ENCODE measurements at places on chromosomes 3 and 15.
A peak's percentile ranks its signal among the peaks of the same experiment; 100 is the strongest.

DNA sequence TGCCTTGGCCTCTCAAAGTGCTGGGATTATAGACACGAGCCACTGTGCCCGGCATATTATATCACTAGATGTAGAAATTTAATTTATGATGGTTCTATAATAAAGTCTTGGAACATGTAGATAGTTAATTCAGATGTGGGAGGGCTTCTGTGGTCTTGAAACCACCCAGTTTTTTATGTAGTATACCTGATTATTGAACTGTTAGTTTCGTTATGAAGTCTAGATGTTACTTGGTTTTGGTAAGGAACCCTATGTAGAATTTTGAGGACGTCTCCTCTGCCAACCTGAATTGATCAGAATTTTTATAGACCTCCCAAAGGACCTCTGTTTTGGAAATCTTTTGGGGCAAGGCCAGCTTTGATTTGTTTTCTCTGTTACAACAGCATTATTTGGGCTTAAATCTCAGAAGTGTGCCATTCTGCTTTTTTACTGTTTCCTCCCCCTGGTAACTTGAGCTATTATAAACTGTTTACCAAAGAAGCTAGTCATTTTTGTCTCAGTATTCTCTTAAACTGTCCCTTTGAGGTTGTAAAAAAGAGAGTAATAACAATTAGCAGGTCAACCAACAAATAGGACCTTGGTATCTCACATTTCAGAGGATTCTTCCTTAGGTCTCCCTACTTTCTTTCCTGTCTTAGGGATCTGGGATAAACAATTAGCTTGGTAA is 20.8 kb downstream of the AKAP13 start:
- no peak for DNase-seq

DNA sequence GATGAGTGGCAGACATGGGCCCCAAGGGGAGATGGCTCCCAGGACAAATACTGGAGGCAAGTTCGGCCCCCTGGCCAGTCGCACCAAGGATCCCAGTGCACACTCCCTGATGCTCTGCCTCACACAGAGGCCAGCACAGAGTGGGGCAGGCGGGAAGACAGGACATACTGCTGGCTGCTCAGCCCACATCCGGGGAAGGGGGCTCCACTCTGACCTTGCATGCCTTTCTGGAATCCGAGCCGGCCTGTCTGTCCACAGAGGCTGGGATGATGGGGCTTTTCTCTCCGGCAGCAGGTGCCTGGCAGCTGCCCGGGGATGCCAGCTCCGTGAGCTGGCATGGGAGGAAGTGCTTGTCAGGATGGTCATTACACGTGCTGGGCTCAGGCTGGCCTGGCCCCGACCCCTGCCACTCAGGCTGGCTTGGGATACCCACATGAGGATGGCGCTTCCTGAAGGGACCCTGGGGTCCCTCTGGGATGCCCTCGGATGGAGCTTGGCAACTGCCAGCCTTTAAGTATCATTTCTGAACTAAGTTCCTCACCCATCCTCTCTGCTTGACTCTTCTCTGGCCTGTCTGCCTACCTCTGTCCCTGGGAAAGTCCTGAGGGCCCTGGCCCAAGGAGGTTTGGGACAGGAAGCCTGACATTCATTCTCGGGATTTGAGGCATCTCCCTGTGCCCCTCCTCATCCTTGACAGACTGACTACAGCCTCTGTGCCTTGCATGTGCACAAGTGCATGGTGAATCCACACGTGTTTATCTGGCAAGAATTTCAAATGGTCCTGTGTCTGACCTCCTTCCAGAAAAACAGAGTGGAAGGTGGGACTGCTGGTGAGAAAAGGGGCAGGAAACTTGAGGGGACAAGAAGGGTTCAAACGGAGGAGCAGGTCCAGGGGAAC is 46.5 kb downstream of the EXOG start:
- DNase-seq: no peak

GRCh38 chr3:180947761-180948390 is 35.4 kb downstream of the FXR1 start:
- no peak for DNase-seq

GRCh38 chr15:101652786-101653430 is 727 bp upstream of the TM2D3 start:
- DNase-seq: no peak

GRCh38 chr3:196120291-196120951 is 38.5 kb upstream of the TFRC start:
- DNase-seq: peak; percentile 25

- DNase-seq: no peak
Observed at GRCh38 chr15:58608711-58609110, 140.8 kb downstream of the ADAM10 start.

DNA sequence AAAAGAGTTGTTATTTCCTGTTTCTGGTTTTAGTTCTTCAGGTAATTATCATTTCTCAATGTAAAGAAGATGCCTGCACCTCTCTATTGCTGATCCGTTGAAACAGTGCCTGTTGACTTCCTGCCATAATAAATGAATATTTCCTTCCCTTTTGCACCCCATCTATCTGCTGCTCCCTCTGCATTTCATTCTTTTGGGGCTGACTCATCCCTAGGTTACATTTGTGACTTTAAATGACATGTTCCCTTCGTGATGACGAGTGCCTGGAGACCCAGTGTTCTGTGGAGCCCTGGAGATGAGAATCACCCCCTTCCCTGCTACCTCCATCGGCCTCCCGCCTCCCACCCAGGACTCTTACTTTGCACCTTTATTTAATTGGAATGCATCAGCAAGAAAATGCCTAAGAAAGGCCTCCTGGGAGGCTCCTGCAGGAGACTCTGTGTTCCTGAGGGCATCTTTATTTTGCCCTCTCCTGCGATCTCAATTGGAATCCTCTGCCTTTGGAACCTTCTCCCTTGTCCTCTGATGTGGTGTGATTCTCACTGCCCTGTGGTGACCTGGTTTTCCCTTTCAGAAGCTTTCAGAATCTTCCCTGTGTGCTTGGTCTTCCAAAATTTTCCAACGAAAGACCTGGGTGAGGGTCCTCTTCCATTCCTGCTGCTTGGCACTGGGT is 13.7 kb downstream of the LRRK1 start:
- no peak for DNase-seq

GRCh38 chr15:39583596-39584265 is 2.9 kb downstream of the THBS1 start:
- no peak for DNase-seq

DNA sequence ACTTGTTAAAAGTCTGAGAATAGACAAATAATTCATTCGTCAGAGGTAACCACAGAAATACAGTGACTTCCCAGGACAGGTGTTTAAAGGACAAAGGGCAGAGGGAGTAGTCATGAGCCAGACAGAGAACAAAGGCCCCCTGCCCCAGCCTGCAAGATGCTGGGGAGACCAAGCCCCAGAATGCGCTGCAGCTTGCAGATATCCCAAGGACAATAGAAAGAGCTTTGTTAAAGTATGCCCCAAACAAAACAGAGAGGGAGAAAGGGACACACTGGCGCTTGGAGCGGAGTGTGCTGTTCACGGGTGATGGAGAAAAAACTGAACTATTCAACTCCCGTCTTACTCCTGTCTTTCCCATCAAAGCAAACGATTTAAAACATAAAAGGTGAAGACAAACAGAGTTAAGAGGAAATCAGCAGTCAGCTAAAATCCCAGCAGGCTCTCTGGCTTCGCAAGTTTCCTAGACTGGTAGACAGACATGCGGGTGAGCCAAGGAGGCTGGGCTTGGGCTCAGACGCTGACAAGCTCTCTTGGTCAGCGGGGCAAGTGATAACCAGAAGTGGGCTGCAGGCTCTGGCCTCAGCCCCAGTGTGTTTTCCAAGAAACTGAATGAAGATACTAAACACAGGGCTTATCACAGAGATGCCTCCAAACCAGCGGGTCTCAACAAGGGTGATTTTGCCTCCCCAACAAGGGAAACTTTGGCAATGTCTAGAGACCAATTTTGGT is 130.1 kb downstream of the UACA start:
- no peak for DNase-seq

DNA sequence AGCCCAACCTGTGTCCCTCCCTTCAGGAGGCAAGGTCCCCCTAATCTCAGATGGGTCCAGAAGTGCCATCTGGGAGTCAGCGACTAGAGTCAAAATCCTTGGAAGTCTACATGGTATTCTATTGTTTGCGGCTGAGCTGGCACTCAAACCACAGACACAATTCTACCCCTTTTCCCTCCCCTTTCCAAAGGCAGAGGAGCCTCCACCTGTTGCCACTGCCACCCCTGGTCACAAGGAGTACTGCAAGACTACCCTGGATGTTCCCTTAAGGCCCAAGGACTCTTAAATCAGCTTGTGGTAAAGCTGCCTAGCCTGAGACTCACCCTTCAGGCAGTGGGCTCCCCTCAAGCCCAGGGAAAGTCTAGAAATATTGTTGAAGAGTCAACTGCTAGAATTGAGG is 4.3 kb upstream of the OR5H6 start:
- no peak for DNase-seq

DNA sequence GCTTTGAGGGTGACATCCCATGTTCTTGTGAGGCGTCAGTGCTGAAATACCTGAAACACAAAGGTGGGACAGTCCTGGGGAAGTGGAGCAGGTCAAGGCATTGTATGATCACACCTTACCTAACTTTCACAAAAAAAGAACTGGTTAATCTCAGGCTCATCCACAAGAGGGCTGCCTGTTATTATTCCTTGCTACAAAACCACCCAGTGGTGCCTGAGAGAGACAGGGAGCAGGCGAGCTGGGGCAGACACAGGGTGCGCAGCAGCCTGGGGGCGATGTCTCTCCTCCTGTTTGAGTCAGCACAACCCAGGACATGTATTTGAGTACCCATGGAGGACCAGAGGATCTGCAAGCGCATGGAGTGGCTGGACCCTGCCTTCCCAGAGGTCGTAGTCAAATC is 316.8 kb upstream of the ATP10A start:
- DNase-seq: no peak

- DNase-seq: no peak
Observed at GRCh38 chr3:120775411-120775810, 32.9 kb downstream of the GTF2E1 start.

DNA sequence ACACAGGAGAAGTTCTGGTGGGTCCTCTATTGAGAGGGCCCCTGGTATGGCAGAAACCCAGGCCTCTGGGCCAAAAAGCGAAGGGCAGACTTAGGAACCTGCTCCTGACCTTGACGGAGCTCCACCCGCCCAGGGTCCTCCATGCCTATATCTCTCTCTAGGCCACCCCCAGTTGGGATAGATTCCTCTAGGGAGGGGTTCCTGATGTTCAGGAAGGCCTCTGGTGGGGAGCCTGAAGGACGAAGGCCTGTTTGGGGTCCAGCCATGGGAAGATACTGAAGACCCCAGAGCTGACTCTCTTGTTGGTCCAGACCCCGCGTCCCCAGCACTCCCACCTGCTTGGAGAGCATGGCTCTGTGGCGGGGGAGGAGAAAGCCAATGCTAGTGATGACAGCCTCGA is 104.2 kb downstream of the CORO2B start:
- no peak for DNase-seq

DNA sequence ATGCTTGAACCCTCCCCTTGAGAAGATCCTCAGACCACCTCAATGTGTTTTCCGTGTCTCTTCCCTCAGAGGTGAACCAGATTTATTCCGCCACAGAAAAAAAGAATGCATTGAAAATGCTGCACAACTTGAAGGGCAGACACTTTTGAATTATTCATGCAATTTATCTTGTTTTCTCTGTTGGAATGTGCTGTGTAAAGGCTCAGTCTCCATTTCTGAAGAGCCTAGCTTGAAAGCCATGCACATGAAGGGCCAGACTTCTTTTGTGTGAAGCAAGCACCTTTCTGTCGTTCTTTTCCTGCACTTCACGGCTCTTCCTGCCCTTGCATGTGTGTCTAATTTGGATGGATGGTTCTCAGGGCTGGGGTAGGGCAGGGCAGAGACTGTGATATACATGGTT is 79.0 kb upstream of the ATP13A5 start:
- no peak for DNase-seq

- peak; percentile 55 for DNase-seq
Observed at GRCh38 chr3:66938338-66938963, 59.7 kb upstream of the KBTBD8 start.

- no peak for DNase-seq
Observed at GRCh38 chr3:131371688-131372066, 9.9 kb upstream of the NUDT16 start.

DNA sequence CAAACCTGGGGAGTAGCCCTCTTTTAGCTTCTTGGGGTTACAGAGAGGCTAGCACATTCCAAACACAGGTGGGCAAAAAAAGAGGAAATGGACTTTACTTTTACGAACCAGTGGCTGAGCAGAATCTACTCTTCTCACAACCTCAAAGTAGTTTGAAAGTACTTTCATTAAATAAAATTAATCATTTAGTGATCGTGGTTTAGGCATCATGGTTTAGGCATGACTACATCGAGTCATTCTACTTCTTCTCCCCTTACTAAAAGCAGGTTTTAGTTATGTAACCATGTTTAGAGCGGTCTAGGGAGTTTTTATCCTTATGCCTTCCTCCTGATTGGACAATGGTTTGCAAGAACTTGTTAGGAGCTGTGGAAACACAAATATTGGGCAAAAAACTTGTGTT is 2.5 kb upstream of the GREM1 start:
- DNase-seq: no peak

DNA sequence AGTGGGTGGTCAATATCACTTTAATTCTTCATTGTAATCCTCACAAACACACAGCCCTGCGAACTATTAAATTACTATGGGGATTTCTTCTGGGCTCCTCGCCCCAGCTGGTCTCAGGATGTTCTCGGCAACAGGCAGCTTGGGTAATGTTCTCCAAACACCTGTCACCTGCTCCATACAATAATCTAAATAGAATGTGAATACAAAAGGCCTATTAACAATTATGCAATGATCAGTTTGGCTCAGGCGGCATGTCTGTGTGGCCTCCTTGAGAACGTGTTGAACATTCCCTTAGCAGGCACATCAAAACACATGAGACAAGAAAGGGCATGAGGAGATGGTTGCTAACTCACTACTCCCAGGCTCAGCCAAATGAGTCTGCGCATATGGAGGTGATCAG is 158.6 kb upstream of the KBTBD8 start:
- no peak for DNase-seq

DNA sequence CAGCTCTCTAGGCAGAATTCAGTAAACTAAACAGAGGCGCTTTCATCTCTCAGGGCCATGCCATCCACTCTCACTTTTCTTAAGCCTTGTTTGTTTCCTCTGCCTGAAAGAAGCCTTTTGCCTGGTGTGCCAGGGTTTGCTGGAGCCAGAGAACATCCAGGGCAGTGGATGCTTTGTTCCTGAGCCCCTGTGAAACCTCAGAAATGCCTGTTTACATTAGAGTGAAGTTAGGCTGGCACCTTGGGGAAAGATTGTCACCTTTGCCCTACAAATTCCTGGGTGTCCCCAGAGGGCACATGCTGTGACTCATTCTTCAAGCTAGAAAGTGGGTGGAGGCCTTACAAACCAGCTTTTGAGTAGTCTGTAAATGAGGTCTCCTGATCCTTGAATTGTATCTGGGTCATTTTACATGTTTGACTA is 10.7 kb upstream of the TRAK1 start:
- peak; percentile 56 for DNase-seq

GRCh38 chr3:53196575-53197407 is 35.8 kb downstream of the PRKCD start:
- DNase-seq: peak; percentile 51
